Suppressor macrophage (primary cell): ENCODE measurements at places on chromosomes 4 and X.
A peak's percentile ranks its signal among the peaks of the same experiment; 100 is the strongest.

GRCh38 chr4:144504883-144505282 is 141.1 kb upstream of the HHIP start:
- no peak for DNase-seq

DNA sequence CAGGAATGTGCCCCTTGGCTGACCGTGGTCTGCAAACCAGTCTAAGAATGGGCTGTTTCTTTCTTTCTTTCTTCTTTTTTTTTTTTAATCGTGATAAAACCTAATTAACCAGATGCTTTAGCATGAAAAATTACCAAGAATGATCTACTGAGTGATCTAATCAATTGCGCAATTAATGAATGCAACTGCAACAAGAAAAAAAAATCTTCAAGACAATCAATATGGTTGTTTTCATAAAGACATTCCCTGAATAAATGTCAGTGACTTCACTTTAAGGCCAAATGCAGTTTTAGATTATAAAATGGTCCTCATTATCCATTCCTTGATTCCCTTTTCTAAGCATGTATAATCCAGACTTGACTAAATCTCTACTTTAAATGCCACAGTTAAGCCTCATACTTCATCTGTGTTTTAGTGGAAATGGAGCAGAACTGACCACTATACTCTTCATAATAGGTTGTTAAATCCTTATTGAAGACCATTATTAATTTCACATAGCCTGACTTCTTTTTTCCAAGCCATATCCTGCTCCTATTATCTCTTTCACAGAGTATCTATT is 51.6 kb upstream of the SETD7 start:
- DNase-seq = no peak

DNA sequence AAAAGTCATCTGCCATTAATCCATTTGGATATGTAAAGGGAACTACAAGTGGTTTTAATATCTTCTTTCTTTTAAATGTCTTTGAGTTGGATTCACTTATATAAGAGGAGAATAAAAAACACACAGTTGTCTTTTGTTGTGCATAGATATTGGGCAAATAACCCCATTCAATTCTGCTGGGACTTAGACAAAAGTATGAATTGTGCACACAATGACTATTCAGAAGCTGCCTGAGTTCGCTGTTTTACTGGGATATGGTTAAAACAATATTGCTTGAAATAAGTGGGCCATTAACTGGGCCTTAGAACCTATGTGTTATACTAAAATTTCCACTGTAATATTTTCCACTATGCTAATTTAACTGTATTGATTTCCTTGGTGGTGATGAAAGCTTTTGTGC is 71.7 kb downstream of the PCYT1B start:
- DNase-seq = no peak

DNA sequence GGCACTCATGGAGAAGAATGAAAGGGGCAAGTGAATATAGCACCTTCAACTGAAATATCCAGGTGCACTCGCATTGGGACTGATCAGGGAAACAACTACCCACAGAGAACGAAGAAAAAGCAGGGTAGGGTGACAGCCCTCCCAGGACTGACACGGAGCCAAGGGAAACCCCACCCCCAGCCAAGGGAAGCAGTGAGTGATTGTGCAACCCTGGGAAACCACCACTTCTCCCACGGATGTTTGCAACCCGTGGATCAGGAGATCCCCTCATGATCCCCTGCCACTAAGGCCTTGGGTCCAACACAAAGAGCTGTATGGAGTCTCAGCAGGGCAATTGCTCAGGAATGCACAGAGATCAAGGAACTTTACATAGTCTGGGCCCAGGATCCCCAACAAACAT is 158.5 kb upstream of the HCCS start:
- DNase-seq = peak; percentile 10

GRCh38 chr4:2101346-2102044 is 42.4 kb downstream of the NAT8L start:
- DNase-seq = no peak

- peak; percentile 6 for DNase-seq
Measured at GRCh38 chr4:22625311-22625710, 67.4 kb upstream of the GBA3 start.

DNA sequence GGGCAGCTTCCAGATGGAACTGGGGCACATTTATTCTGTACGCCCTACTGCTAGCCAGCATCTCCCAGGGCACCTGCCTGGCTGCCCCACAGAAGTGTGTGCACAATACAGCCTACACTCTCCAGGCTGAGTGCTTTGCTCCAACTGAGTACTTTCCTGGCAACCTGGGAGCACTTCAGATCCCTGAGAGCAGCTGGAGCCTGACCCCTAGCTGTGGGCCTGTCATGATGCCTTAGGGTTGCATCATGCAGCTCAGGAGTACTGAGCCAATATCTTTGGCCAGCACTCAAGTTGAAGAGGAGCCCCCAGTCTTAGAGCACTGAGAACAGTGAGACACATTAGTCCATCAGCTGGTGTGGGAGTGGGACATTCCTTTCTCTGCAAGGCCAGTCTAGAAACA is 321.9 kb downstream of the CFAP47 start:
- DNase-seq = no peak

GRCh38 chrX:40152741-40153344 is 55.1 kb upstream of the BCOR start:
- DNase-seq = peak; percentile 58

DNA sequence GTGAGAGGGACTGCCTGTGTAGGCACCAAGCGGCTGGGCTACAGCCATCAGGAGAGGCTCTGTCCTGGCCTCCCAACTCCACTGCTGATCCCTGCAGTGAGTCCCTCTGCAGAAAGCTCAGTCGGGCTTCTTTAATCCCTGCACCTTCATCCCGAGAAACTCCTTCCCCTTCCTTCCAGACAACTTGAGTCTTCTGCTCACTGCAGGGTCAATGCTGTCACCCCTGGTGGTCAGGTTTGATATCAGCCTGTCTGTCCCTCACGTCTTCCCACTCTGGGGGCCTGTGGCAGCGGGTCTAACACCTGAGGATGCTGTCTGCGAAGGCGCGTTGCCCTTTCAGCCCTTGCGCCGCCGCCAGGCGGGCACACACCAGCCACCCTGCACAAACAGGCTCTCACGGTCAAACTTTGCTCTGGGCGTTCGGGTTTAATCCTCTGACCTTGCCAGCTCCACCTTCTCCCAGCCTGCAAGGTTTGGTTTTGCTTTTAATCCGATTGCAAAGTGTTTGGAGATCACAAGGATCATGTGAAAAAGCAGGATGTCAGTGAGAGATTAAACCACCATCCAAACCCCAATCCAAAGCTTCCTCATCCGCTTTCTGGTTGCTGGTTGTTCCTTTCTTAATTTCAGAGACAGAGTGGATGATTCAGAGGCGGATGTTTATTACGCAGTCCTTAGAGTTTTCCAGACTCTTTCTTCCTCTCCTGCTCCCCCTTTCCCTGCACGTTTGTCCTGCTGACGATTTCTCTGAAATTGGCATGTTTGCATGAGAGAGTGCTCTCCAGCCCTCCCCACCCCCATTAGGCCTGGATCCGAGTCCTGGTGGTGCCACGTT is 74.8 kb upstream of the SLC34A2 start:
- DNase-seq = no peak

DNA sequence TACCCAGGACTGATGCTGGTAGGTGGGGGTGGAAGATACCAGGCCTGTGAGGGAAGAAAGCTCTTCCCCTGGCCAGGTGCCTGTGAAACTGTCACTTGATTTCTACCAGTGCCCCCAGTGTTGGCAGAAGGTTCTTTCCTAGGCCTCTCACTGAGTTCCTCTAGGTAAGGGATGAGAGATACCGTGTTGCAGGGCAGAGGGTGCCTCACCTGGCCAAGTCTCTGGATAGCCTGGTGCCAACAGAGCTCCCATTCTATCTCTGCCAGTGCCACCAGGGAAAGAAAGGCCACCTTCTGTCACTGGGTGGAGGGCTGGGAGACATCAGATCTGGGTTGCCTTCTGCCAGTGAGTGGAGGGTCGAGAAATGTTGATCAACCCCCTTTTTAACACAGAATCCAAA is 94.1 kb downstream of the RTL5 start:
- DNase-seq = no peak

DNA sequence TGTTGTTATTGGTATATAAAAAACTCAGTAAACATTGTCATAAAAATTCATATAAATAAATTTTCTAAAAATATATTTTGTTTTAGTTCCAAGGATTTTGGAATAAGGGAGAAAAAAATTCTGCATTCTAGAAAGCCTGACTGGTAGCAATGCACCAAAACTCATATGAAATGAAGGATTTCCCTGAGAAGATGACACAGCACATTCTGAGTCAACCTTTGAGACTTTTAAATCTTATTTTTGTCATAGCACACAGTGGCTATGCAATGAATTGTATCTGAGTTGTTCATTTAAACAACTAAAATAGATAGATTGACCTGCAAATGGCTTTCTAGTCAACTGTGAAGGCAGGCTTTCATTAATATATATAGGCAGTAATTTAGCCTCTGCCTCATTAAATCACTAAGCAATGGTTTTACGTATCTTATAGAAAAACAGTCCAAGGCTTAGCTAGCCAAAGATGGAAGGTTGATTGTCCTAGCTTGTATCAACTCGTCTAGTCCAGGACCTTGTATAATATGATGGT is 239.1 kb upstream of the NEIL3 start:
- DNase-seq = no peak

GRCh38 chr4:80412322-80412721 is 76.8 kb downstream of the CFAP299 start:
- no peak for DNase-seq

- no peak for DNase-seq
Measured at GRCh38 chr4:77843628-77844027, 19.0 kb upstream of the MRPL1 start.

- DNase-seq = no peak
Measured at GRCh38 chr4:130486841-130487240, 1390.9 kb downstream of the C4orf33 start.

GRCh38 chrX:73944563-73944908 is 359.4 kb upstream of the ZCCHC13 start:
- peak; percentile 30 for DNase-seq

GRCh38 chr4:26088433-26088928 is 174.5 kb downstream of the SMIM20 start:
- peak; percentile 84 for DNase-seq

DNA sequence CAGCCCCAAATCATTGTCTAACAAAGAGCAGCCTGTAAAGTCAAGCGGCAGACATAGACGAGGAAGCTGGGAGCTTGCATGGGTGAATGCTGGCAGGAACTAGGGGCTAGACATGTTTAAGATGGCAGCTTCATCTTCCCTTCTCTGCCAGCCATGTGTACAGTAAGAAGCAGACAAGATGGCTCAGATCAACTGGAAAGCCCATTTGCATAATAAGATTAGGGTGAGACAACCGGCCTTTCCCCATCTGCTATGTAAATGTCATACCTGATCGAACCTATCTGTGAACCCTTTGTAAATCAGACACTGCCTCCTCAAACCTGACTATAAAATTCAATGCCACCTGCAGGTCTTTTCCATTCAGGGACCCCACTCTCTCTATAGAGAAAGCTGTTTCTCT is 22.8 kb upstream of the HADH start:
- no peak for DNase-seq

- no peak for DNase-seq
Measured at GRCh38 chr4:138521809-138522208, 279.7 kb upstream of the SLC7A11 start.

DNA sequence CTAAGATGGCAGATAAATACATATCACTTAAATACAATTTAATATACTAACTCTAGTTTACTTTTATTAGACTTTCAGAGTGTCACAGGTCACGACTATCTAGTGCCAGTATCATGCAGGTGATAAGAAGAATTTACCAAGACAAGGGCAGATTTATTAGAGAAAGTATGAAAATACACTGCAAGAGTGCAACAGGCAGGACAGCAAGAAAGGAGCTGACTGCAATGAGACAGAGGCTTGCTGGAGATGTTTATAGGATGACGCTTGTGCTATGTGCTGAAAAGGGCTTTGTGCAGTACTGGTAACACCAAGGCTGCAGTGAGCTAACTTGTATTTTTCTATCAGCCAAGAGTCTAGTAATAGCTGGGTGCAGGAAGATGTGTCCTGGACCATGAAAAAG is 96.7 kb upstream of the QRFPR start:
- no peak for DNase-seq

- DNase-seq = no peak
Measured at GRCh38 chr4:87103691-87104187, 116.7 kb downstream of the KLHL8 start.

GRCh38 chr4:67396008-67396407 is 149.3 kb downstream of the CENPC start:
- no peak for DNase-seq

- no peak for DNase-seq
Measured at GRCh38 chr4:176645246-176645960, 147.3 kb downstream of the VEGFC start.

GRCh38 chrX:71577682-71578081 is 555 bp upstream of the GCNA start:
- DNase-seq = no peak

- DNase-seq = no peak
Measured at GRCh38 chrX:68345025-68345424, 88.3 kb downstream of the OPHN1 start.
